ENCODE measurements at places on chromosomes 5 and 9.

- DNase-seq, result no peak
These were observed 831.7 kb downstream of the MTRR start for GRCh38 chr5:8700671-8701070.

- DNase-seq, result no peak
These were observed 477.2 kb downstream of the ICE1 start for GRCh38 chr5:5899716-5900115.

GRCh38 chr5:157594257-157594656 is 18.7 kb upstream of the ADAM19 start:
- no peak for DNase-seq

- no peak for DNase-seq
These were observed 199.6 kb upstream of the CYLC2 start for GRCh38 chr9:102795532-102795931.

DNA sequence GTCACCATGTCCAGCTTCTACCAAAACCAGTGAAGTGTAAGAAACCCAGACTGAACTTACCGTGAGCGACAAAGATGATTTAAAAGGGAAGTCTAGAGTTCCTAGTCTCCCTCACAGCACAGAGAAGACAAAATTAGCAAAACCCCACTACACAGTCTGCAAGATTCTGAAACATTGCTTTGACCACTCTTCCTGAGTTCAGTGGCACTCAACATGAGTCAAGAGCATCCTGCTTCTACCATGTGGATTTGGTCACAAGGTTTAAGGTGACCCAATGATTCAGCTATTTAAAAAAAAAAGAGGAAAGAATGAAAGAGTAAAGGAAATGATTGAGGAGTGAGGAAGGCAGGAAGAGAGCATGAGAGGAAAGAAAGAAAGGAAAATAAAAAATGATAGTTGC is 19.8 kb downstream of the IL7R start:
- DNase-seq, result no peak

- DNase-seq, result no peak
These were observed 35.9 kb upstream of the SARDH start for GRCh38 chr9:133773889-133774655.

DNA sequence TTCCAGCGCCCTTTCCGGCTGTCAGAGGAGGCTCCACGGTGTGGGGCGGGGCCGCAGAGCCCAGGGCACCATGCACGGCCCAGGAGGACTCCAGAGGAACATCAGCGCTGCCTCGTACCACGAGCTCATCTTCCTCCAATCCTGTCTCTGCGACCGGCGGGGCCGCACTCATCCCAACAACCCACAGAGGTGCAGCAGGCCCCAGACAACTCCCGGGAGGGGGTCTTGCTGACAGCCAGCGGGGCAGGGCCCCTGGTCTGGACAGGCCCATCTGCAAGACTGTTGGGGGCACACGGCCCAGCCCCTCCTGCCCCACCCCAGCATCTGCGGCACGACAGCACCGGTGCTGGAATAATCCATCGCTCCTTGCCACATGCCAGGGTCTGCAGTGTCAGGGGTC is 88.8 kb downstream of the OLFM1 start:
- DNase-seq, result no peak

- no peak for DNase-seq
These were observed 367.5 kb upstream of the BRINP1 start for GRCh38 chr9:119736491-119737454.

DNA sequence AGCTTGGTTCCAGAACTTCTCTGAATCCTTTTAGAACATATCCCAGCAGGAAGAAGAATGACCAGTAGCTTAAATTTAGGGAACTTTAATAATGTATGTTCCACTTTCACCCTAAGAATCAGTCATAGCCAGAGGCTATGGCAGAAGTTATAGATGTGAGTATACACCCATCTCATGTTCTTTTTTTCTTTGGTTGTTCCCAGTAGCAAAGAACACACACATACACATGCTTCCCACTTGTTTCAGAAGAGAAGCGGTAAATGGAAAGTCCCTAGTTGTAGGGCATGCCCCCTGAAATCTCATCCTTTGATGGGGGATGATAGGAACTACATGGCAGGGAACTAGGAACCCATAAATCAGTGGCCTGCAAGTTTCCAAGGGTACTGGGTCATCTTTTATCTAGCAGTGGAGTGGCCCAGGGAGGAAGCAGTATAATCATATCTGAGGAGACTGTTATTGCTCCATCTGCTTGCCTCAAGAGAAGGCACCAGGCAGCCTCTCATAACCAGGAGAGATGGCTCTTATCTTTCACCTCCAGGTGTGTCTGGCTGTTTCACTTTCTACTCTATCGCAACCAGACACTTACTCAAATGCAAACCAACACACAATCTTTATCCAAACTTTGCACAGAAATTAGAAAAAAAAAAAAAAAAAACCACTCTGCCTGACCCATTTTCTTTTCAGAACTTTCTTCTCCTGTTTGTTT is 109.5 kb downstream of the SNCAIP start:
- no peak for DNase-seq

- no peak for DNase-seq
These were observed 81.6 kb upstream of the HAND1 start for GRCh38 chr5:154559398-154560276.

GRCh38 chr9:129733632-129733953 is 19.2 kb downstream of the PTGES start:
- DNase-seq, result no peak

DNA sequence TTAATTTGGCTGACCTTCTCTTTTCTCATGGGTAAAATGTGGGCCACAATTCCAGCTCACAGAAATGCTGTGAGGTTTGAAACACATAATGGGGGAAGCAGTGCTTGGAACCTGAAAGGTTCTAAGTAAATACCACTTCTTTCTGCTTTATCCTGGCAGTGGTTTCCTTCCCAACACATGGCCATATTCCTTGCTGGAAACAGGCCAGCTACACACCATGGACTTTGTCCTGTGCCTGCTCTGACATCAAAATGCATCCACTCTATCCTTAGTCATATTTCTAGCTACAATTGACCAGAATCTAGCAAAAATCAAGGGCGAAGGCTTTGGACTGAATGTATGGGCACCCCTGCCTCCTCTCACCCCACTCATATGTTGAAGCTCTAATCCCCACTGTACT is 93.1 kb upstream of the TRPC7 start:
- no peak for DNase-seq

DNA sequence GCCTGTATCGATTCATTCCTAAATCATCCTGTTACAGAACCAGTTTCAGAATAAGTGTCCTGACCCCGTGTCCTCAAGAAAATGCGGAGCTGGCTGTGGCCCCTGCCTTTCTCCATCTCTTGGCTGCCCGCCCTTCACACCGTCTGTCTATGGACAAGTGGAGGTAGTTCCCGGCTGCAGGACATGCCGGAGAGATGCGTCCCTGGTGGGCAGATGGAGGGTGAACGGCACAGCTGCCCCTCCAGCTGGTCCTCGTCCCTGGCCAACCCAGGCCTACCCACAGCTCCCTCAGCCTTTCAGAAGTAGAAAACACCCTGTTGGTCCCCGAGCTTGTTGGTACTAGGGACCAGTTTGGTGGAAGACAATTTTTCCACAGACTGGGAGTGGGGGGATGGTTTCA is 14.8 kb upstream of the EXOC3 start:
- no peak for DNase-seq

GRCh38 chr5:166540156-166540555 is 1751.3 kb upstream of the WWC1 start:
- DNase-seq, result no peak

GRCh38 chr9:136264031-136264430 is 18.4 kb upstream of the QSOX2 start:
- no peak for DNase-seq

DNA sequence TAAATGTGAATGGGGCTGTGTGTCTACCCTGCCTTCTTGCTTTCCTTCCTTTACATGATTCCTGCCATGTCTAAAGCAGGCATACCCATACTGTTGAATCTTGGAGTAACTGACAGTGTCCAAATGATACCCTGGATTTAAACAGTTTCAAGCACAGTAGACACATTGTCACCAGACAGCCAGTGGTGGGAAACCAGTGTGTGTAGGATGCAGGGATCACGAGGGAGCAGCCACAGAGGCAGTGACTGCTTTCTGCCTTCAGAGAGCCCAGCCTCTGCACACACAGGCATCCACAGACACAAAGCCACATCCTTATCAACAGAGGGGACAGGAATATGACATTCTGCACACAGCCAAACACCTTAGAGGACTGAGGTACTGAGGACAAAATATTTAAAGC is 184.2 kb upstream of the TBCA start:
- DNase-seq, result no peak

DNA sequence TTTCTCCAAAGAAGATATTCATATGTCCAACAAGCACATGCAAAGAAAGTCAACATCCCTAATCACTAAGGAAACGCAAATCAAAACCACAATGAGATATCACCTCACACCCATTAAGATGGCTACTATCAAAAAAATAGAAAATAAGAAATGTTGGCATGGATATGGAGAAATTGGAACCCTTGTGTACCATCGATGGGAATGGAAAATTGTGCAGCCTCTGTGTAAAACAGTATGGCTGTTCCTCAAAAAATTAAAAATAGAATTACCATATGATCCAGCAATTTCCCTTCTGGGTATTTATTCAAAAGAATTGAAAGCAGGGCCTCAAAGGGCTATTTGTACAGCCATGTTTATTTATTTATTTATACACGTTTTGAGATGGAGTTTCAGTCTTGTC is 43.0 kb upstream of the HRH2 start:
- no peak for DNase-seq

DNA sequence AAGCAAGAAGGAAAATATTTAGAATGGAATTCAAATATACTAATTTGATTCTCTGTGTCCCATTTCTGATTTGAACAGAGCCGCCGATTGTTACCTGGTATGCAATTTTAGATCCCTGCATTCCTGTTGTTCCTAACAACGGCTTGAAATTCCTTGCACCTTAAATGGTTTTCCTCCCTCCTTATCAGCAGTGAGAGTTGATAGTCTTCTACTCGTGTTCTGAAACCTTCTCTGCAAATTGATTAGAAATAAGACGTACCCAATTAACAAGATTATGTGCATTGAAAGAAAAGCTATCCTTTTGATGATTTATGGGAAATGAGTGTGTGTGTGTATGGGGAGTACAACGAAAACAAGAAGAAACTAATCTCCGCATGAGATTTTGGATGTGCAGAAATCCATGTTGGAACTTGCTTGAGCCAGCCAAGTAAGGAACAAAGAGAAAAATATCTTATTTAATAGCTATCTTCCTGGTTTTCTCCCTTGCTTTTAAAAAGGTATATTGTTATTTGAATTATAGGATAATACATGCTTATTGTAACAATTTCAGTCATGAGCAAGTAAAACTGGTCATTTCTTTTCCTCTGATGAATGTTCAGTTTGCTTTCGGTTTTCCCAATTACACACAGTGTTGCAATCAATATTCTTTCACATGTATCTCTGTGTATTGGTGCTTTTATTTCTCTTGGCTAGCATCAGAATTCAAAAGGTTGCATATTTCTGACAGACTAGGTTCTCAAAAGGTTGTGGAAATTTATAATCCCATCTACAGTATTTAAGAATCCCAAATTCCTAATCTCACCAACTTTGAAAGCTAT is 211.1 kb upstream of the ACTBL2 start:
- DNase-seq, result no peak

DNA sequence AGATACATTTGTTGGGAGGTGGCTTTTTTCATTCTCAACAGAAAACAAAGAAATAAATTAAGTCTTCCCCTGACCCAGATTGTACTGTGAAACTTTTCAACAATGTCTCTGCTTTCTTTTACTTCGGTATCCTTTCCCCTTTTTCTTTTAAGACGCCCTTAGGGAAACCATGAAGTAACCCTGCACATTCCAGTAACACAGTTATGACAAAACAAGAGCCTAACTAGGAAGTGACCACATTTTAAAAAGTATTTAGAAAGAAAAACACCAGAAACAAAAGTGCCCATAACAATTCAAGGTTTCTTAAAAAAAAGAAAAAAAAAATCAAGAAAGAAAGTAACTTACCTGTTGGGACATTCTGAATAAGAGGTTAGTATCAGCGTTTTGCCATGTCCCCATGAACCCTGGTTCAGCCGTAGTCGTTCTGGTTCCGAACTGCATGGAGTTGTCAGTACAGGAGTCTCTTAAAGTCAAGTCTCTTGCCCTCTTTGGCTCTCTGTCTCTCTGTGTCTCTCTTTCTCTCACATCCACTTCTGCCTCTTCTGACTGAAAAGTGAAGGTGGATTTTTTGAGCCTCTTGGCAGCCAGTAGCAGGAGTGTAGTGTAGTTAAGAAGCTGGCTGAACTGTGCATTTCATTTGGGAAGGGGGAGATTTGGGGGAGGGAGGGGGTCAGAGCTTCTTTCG is 142.9 kb downstream of the BNC2 start:
- DNase-seq, result no peak

DNA sequence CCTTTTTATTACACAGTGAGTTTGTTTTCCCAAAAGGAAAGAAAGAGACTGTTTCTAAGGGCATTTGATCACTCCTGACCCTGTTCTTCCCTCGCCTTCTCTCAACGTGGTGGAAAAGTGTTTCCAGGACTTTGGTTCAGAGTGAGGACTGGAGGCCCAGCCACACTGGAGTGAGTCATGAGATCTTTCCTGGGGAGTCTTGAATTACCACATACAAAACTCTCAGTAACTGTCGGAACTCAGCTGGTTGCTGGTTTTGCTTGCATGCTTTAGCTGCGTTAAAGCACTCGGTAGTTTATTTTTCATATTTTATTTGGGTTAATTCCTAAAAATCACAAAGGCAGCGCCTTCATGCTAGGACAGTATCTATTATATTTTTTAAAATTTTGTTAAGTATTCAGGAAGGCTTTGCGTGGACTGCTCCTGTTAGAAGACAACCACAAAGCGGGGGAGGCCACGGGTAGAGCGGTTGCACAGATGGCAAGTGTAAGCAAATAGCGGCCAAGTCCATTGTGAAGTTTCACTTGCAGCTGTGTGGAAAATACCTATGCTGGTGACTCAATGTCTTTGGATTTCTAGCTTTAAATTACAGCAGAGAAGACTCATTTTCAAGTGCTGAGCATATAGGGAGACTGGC is 77.7 kb downstream of the ARSB start:
- no peak for DNase-seq

- no peak for DNase-seq
These were observed 101.5 kb upstream of the BOD1 start for GRCh38 chr5:173717959-173718358.

DNA sequence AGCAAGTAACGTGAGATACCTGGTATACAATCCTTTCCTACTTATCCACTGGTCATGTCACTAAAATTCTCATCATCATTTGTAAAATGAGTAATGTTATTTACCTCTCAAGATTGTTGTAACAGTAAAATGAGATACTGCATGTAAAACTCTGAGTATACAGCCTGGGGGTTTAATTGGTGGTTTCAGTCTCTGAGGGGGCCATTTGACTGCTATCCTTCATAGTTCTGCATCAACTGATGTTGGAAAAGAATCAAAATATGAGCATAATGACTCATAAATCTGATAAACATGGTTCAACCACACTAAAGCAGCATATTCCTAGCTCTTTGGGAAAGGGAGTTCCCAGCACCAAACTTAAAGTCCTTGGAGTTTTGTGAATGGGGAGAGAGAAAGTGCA is 181.0 kb upstream of the GHR start:
- DNase-seq, result no peak
